ENCODE measurements at places on chromosomes 13 and 19. TPM values are rescaled to one million over a fixed set of nuclear protein-coding genes. Genes with fewer than 3 reads are reported as not detected.

NOTCH3 gene
- 34.4 TPM for total RNA-seq

CFD gene
- 277 TPM for total RNA-seq

CPT1C gene
- total RNA-seq = 4.7 TPM

LILRB3 gene
- 10.5 TPM for total RNA-seq

LILRB5 gene
- total RNA-seq = 21.4 TPM

CBARP gene
- 3.8 TPM for total RNA-seq

LAIR1 gene
- 16.2 TPM for total RNA-seq

PIAS4 gene
- total RNA-seq = 13.8 TPM

PHLDB3 gene
- 7.4 TPM for total RNA-seq

SWSAP1 gene
- 1.3 TPM for total RNA-seq

MUC16 gene
- 1.3 TPM for total RNA-seq

CCDC169 gene
- total RNA-seq = 1.8 TPM

DHX34 gene
- 5.9 TPM for total RNA-seq

ARL11 gene
- 1.7 TPM for total RNA-seq

STK11 gene
- total RNA-seq = 48.2 TPM

MEIS3 gene
- 5.6 TPM for total RNA-seq

NLRP11 gene
- not detected for total RNA-seq

ZNF616 gene
- 7.8 TPM for total RNA-seq

TNFAIP8L1 gene
- 3.4 TPM for total RNA-seq

All from left cardiac atrium (tissue), 4 donors.